NK-92 treated with Interleukin-12 subunit alpha and Interleukin-12 subunit beta, amount 100 ng/mL, for 24 hours (cell line): ENCODE measurements at places on chromosomes 5 and 9.

GRCh38 chr9:104984542-104984941 lies 56.6 kb upstream of the ABCA1 start:
- DNase-seq = no peak

DNA sequence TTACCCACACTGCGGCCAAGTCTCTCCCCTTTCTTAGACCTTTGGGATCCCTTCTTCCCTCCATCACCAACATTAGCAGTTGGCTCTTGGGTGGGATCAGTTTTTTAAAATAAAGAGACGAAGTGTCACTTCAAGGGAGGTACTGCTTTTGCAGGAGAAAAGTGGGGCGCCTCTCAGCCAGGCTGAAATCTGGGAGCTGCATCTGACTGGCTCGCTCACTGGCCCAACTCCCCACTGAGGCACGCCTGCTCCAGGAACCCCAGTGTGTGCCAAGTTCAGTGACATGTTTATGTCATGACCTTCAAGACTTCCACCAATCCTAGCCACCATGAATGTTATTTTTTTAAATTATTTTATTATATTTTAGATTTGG lies 130.5 kb downstream of the MVB12B start:
- no peak for DNase-seq

- no peak for DNase-seq
Observed at GRCh38 chr5:136228136-136228757, 35.3 kb upstream of the SMIM32 start.

DNA sequence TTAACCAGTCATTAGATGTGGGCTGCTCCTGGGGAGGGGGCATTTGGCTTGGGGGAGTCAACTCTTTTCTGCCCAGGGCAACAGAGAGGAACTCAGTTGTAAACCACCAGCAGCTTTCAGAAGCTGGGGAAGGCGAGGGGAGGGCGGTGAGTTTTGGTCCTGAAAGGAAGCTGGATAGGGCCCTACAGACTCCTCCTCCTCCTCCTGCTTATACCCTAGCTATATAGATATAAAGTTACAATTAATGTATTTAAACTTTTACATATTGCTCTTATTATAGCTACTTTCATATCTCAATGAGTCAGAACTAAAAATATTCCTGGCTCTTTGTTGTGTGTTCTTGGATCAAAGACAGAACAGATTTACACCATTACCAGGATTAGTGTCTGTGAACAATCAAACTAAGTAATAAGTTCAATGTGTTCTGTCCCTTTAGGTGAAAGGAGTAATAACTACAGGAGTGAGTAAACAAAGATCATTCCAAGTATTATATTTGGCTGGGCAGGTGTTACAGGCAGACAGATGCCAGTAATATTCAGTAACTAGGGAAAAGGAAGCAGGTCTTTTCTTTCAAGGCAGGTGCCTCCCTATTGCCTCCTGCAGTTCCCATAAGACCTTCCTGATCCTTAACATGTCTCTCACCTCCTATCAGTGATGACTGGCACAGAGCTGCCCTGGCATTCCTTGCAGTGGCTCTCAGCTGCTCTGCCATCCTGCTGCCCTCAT lies 20.5 kb upstream of the VPS13A start:
- DNase-seq = no peak

- no peak for DNase-seq
Observed at GRCh38 chr5:1362242-1363015, 17.5 kb upstream of the CLPTM1L start.

GRCh38 chr5:170314541-170315095 lies 17.0 kb upstream of the LCP2 start:
- DNase-seq = no peak

GRCh38 chr5:76813982-76814562 lies 4.8 kb upstream of the F2RL1 start:
- DNase-seq = no peak

- DNase-seq = no peak
Observed at GRCh38 chr9:117125531-117125930, 289.3 kb downstream of the ASTN2 start.

GRCh38 chr5:72377910-72378638 lies 57.9 kb downstream of the PTCD2 start:
- no peak for DNase-seq

DNA sequence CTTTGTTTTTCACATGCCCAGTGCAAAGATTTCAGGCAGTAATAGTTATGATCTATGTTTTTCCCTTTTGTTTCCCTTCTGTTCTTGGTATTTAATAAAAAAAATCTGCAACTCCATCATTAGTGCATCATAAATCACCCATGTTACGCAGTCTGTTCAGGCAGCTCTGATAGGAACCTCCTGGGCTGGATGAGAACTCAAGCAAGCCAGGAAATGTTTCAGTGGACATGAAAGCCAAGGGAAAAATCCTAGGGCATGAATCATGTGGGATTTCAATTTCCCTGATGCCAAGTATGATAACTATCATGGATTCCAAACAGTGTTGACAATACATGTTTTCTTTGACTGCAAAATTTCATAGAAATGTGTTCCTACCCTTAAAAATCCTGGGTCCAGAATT lies 119.7 kb upstream of the TARS1 start:
- DNase-seq = no peak
